NCI-H748 treated with DMSO at 0.1 percent for 48 hours (cell line): ENCODE measurements at places on chromosomes 6 and 20.

DNA sequence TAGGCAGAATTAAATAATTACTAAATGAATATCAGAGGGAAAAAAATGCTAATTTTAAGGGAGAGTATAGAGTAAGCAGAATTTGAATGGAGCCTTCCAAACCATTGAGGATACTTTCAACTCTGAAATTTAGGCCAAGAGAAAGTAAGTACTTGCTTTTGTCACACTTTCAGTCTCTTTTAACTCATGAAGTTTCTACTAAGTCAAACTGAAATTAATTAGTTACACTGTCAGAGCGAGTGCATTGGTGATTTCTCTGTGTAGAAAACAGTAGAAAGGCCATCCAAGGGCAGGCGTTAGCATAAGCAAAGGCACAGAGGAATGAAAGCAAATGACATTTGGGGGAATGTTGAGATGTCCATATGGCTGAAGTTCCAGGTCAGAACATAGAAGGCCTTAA, 92.9 kb downstream of the PLEKHG1 start:
- DNase-seq: no peak

- DNase-seq: no peak
These were observed 164.9 kb upstream of the EPHA7 start for GRCh38 chr6:93584300-93584699.

GRCh38 chr6:42350911-42351310, 100.8 kb downstream of the TRERF1 start:
- no peak for DNase-seq

DNA sequence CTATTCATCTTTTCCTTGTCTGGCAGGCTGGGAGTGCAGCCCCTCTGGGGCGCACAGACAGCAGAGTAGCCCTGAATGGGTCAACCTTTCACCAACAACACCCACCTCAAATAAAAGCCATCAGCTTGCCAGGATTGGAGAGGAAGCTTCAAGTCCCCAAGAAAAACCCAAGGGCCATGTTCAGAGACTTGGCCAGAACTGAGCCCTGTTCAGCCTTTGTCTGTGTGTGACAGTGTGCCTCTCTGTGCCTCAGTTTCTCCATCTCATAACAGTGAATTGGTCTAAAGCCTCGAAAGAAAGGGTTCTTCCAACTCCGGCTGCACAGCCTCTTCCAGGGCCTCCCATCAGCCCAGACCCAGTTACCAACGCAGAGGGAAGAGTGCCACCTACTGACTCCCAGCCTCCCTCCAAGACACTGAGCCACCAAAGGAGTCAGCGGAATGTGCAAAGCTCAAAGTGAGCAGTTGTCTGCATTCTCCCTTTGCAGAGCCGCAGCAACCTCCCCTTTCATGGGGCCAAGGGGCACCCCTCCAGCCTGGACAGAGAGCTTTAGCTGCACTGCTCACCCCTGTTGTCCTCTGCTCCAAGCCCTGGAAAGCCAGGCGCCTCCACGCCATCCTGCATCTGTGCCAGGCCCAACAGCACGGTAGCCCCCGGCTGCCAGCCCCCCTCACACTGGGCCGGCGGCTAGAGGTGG, 82.7 kb upstream of the TOP1 start:
- peak; percentile 4 for DNase-seq

DNA sequence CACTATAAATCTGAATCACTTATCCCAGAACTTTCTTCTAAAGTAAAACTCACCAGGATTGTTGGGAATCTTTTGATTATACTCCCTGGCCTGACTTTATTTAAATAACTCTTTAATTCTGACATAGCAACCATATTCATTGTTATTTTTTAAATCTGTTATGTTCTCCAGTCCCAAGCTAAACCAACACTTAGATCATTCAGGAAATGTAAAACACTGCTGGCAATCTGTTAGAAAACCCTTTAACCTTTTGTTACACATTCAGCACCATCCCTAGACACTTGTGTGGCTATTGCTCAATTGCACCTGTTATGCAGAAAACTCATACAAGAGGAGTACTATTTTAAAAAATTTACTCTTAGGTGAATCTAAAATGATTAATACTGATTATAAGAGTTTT, 101.8 kb upstream of the NHSL1 start:
- DNase-seq: no peak

GRCh38 chr20:56373942-56374341, 15.2 kb downstream of the FAM210B start:
- no peak for DNase-seq

DNA sequence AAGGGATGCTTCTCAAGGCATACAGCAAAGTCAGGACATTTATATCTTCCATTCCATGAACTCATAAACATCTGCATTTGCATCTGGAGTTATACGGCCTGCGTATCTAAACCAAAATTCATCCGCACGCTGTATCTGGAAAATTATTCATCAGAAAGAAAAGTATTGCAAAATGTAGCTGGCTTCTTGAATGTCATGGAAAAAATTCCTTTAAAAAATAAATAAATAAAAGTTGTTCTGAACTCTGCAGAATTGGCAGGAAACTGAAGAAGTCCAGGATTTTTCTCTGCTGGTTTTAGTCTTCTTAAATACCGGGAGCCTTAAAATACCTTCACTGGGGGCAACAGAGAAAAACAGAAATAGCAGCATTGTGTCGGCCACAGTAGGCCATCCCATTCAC, 23.7 kb upstream of the FOXF2 start:
- no peak for DNase-seq

- no peak for DNase-seq
These were observed 23.8 kb downstream of the SLC22A23 start for GRCh38 chr6:3433005-3433404.

GRCh38 chr6:75563032-75563431, 38.6 kb upstream of the SENP6 start:
- DNase-seq: no peak

DNA sequence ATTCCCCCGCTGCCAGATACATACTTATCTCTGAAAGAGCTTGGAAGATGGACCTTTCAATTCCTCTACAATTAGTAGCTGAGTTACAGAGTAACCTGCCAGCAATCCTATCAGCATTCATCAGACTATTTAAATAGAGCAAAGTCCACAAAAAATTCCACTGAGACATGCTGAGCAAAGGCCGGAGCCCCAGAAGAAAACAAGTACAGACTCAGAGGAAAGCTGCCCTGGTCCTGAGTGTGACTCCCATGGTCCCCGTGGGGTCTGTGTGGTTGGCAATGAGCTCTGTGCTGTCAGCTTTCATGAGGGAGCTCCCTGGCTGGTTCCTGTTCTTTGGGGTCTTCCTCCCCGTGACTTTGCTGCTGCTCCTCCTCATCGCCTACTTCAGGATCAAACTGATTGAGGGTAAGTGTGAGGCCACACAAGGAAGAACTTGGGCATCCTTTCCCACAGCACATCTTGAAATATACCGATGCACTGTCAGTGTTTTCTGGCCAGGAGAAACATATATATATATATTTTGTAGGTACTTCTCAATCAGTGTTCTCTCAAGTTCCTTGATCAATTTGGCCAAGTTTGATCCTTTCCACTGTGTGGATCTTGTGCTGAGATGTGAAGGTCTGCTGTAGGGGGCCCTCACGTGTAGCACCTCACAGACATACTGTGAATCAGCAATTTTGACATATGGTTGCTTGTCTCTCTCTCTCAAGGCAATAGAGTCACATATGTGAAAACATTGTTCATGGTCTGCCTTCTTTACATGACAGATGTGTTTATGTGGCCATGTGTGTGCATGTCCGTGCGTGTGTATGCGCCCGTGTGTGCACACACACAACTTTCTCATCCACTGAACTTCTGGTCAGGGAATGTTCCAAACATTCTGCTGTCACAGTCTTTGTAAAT, at the start of gene SMLR1:
Gene SMLR1 (plus strand): TSS at position 160 of the 903 bp plus-strand sequence. CDS start 8 bp downstream, at position 168.
- no peak for DNase-seq

GRCh38 chr6:99151634-99152346, 197.7 kb downstream of the FAXC start:
- DNase-seq: no peak

DNA sequence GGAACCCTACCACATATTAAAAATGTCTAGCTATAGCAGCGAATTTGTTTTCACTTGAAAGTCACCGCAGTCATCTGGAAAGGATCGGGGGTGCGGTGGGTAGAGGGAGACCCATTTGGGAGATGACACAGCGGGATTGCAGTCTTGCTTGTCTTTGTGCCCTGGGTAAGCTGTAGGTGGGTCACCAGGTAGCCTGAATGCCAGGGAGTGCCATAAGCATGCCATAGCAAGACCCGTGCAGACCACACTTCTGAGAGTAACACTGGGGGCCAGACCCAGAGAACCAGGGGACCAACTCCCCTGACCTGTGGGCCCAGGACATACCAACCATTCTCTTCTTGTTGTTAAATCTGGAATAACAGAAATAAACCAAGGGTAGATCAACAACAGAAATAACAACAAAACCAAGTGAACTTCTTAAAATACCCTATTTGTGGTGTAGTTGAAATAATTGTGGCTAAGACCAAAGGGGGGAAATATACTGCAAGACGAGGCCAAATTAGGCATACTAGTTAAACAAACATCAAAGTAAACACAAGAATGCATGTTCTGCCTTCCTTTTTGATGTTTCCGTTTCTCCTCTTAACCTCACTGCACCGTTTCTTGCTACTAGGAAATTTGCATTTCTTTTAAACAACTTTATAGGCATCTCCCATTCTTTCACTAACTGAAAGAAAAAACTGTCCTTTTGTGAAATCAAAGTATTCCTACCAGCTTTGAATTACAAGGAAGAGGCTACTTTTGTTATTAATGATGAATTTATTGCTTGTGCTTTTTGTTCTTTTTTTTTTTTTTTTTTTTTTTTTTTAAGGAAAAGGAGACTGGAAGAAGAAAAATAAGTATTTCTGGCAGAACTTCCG, 128.2 kb downstream of the SASH1 start:
- DNase-seq: no peak

DNA sequence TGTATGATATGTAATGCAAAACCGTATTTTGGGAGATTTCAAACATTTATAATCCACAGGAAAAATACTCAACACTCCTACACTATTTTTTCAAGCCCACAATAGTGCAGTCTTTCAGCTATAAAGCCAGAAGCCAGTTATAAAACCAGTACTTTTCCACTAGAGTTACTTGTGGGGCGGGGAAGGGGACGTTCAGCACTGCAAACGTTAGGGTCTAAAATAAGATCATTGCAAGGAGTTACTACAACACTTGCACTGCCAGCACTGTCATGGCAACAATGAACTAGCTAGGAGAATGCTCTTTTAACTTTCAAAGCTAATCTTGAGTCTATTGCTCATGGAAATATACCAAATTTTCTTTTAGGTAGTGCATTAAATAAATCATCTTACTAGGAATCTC, 14.7 kb downstream of the SESN1 start:
- no peak for DNase-seq

DNA sequence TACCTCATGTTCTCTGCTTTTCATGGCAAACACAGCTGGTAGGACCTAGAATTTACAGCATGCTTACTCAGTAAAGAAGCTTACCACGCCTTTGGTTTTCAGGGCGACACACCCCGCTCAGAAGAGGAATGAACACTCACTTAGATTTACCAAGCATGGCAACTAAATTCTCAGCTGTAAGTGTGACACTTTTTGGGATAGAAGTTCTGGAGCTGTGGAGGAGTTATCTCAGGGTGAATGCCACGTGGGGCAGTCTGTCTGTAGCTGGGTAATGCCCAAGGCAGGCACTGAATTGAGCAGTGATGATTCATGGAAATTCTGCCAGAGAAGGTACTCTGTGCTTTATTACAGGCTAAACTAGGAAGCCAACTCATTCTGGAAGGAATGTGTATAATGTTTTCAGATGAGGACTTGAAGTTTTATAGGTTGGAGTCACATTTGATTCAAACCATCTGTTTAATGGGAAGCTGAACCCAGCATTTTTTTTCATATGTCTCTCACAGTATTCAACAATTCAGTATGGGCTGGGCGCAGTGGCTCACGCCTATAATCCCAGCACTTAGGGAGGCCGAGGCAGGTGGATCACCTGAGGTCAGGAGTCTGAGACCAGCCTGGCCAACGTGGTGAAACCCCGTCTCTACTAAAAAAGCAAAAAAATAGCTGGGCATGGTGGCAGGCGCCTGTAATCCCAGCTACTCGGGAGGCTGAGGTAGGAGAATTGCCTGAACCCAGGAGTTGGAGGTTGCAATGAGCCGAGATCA, 3.5 kb upstream of the PRIM2 start:
- no peak for DNase-seq

- DNase-seq: no peak
These were observed 78.1 kb downstream of the MMUT start for GRCh38 chr6:49384904-49385303.

DNA sequence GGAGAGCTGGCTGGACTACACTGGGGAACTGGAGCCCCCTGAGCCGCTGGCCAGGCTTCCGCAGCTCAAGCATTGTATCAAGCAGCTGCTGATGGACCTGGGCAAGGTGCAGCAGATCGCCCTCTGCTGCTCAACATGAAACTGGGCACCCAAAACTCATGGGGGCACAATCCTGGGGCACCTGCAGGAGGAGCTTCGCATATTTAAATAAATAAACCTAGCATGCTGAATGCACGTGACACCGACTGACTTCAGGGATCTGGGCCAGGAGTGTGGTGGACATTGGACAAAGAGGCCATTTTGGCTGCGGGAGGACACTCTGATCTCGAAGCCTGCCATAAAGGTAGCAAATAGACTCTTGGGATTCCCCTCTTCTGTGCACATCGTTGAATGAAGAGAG, 6.8 kb downstream of the SCAND1 start:
- DNase-seq: no peak

GRCh38 chr6:116665464-116665863, 3.1 kb downstream of the ZUP1 start:
- no peak for DNase-seq

DNA sequence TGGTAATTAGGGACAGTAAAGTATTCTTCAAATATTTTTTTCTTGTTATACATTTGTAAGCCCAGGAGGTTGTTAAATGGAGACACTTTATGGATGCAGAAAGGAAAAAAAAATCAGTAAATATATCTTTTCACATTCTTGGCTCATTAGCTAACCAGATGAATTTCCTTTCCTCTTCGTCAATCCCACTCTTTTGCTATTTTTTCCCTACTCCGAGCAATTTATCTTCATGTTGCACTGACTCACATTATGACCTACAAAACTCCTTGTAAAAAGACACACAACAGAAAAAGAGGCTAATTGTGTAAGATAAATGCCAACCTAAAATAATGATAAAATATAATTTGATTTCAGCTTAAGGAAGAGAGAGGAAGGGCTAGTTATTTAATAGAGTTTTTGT, 472.9 kb upstream of the ZNF337 start:
- DNase-seq: no peak

- no peak for DNase-seq
These were observed 67.4 kb upstream of the LOC128125822 start for GRCh38 chr6:63504777-63505384.

DNA sequence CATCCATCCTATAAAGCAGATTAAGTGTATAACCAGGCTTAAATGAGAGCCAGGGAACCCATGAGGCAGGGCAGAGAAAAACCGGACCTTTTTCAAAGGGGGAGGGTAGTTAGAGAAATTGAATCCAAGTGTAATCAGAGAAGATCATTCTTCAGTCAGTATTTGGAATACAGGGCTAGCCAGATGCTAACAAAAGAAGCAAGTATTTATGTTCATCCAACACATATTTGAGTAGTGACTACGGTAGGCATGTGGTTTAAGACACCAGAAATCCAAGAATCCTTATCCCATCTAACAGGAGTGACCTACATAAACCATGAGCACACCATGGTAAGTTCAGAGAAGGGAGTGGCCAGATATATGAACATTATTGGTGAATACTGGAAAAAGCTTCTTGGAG, 46.8 kb upstream of the FAM83C start:
- no peak for DNase-seq

- DNase-seq: no peak
These were observed 27.6 kb downstream of the ZNF292 start for GRCh38 chr6:87182940-87183339.
